ENCODE measurements at places on chromosomes 7 and 10.

DNA sequence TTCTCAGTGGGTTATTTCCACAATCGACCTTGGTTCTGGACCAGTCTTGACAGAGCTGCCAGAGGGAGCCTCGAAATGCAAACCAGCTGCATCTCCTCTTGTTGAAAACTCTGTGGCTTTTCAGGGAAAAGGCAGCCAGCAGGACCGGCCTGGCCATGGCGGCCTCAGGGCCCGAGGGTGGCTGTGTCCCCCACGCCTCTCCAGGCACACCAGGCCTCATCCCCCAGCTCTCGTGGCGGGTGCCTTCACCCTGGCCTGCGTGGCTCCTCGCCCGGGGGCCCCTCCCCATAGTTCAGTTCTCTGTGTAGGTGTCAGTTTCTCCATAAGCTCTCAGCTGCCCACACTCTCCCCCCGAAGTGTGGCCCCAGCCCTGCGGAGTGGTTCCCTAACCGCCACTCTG, 63.5 kb downstream of the MGMT start:
- DNase-seq, result no peak

- DNase-seq, result no peak
Observed at GRCh38 chr7:6407434-6407833, 40.3 kb downstream of the DAGLB start.

DNA sequence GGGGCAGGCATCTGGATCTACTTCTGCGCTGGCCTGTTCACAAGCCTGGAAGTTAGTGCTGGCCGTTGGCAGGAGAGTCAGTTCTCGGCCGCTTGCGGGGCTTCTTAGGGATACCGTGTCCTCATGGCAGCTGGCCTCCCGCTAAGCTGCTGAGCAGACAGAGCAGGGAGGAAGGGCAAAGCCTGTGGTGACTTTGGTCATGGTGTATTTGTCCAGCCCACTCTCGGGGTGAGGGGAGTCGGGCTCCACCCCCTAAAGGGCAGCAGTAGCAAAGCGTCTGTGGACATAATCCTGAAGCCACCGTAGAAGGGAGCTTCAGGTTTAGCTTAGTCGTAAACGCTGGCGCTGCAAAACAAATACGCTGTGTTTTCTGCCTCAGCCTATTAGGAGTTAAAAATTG, 12.2 kb downstream of the UBE3C start:
- no peak for DNase-seq

DNA sequence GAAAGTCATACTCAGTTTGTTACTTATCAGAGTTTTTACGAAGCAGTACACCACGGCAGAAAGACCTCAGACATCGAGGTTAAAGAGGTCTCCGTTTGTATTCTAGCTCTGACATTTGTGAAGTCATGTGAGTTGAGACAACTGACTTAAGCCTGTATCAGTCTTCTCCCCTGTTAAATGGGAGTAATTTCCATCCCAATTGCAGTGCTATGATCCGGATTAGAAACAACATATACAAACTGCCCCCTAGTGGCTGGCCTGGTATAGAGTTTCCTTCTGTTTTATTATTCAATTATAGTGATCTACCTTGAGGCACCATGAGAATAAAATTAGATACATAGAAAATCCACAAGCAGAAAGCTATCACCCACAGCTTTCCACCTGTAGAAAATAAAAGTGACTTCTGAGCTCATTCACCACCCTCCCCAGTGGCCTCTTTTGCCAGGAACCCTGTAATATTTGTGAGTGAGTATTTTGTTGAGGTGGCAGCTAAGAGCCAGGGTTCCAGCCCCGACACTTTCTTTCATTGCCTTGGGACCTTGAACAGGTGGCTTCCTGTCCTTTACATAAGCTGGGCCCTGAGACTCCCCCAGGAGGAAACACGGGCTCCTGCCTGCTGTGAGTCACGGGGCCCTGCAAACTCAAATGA, 607.2 kb upstream of the MGMT start:
- DNase-seq, result peak; percentile 18

GRCh38 chr7:44796034-44796503, 412 bp upstream of the PPIA start:
- no peak for DNase-seq

GRCh38 chr10:76252733-76253132, 821.3 kb downstream of the LRMDA start:
- DNase-seq, result no peak

- no peak for DNase-seq
Observed at GRCh38 chr7:132390705-132391104, 185.6 kb downstream of the PLXNA4 start.

GRCh38 chr10:28593811-28594210, 60.9 kb downstream of the WAC start:
- DNase-seq, result no peak

DNA sequence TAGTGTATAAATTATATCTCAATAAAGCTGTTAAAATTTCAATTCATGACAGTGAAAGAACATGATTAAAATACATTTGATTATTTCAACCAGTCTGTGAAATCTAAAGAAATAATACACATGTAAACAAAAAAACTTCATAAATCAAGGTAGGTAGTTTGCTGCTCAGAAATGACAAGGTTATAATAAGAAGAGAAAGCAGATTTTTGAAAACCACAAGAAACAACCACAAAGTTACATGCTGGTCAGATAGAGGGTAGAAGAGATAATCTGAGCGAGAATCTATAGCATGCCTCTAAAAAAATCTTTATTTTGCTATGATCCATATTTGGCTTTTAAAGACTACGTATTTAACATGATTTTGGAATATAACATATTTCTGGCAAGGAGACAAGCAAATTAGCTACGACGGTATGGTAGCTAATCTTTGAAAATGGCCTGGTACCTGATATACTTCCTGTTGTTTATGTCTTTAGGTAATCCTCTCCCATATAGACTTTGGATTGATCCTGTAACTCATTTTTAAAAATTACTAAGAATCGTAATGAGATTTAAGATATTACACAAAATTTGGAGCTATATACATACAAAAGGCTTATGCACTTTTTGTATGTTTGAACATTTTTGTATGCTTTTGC, 23.5 kb upstream of the VCL start:
- no peak for DNase-seq

DNA sequence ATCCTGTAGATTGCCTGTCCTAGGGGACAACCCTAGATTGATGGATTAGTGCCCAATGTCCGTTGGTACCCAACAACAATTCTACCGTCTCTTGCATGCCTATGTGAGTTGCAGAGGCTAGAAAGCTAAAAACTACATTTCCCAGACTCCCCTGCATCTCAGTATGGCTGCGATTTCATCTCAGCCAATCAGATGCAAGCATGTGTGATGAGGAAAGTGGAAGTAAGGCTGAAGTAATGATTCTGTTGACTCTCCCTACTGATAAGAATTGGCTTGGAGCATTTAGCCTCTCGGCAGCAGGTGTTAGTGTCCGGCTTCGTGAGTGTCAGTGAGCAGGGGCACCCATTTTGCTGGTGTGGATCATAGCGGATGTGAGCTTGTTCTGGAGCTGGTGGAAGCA, 171.9 kb downstream of the FGFR2 start:
- no peak for DNase-seq

DNA sequence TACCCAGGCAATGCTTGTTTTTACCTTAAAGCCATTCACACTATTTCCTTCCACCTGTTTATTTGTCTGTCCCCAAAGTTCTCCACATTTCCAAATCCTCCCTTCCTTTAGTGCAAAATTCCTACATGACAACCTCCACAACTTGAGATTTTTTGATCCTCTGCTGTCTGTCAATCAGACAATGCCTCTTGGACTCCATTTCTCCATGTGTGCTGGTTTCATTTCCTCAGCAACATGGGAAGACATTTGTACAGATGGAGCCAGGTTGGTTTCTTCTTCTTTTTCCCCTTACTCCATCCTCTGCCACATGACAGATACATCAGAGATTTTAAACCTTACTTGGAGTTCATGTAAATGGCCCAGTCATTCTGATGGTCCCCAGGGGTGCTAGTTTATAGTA, 19.1 kb upstream of the GIMAP2 start:
- DNase-seq, result no peak

DNA sequence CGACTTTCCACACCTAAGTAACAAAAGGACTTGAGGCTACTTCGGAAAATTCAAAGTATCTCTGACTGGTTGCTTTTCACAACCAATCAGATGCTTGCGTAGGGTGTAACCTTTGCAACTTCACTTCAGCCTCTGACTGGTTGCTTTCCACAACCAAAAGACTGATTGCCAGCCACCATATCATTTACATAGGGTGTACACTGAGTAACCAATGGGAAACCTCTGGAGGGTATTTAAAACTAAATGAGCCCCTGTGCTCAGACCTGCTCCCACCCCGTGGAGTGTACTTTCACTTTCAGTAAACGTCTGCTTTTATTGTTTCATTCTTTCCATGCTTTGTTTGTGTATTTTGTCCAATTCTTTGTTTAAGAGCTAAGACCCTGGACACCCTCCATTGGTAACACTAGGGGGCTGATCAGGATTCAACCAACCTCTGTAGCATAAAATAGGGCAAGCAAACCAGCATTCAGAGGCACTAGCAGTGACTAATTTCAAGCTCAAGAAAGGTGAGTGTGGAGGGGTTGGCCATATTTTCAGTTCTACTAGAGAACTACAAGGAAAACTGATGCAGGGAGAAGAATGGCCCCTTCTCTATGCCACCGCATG, 390.8 kb downstream of the POM121L12 start:
- DNase-seq, result no peak

DNA sequence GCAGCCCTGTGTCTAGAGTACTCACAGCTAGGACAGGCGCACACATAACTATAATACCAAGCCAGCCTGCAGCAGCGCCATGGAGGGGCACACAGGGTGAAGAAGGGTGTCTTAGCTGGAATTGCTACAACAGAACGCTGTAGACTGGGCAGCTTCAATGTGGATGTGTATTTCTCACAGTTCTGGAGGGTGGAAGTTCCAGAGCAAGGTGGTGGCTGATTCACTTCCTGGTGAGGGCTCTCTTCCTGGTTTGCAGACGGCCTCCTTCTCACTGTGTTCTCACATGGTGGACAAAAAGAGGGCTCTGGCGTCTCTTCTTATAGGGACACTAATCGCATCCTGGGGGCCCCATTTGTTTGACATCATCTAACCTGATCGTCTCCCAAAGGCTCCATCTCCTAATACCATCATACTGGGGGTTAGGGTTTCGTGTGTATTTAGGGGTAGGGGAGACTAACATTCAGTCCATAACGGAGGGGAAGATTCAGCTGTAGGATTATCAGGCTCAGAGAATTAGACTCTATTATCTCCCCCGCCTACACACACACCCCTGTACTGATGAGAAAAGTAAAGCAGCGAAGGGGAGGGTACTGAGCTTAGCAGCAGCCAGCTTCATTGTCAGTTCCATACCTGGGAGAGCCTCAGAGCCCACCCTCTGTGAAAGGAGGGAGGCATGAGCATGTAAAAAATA, 289.1 kb downstream of the CCDC3 start:
- DNase-seq, result no peak

DNA sequence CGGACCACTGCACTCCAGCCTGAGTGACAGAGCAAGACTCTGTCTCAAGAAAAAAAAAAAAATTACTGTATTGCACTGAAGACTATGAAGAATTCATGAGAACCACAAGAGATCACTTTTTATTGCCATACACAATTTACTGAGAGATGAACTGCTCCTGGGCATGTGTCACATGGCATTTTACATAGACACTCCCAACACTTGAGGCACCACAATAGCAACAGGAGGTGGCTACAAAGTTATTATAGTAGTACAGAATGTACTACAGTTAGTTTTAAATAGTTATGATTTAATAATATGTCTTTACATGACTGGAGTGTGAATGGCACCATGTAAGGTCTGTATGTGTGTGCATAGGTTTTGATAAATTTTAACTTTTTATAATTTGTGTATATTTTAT, 70.6 kb downstream of the KMT2E start:
- DNase-seq, result no peak

DNA sequence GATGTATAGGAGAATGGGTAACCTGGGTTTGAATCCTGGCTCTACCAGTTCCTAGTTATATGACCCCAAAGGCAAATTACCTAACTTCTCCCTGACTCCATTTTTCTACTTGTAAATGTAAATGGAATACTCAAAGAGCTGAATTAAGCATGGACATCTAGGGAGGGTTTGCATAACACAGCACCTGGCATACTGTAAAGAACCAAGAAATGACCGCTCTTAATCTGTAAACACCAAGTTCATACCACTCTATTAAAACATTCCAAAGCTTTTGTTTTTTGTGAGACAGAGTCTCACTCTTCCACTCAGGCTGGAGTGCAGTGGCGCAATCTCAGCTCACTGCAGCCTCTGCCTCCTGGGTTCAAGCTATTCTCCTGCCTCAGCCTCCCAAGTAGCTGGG, 19.6 kb downstream of the MPP7 start:
- no peak for DNase-seq

- no peak for DNase-seq
Observed at GRCh38 chr10:130750441-130750840, 561.1 kb downstream of the TCERG1L start.

- no peak for DNase-seq
Observed at GRCh38 chr7:81361769-81362312, 408.0 kb downstream of the HGF start.

DNA sequence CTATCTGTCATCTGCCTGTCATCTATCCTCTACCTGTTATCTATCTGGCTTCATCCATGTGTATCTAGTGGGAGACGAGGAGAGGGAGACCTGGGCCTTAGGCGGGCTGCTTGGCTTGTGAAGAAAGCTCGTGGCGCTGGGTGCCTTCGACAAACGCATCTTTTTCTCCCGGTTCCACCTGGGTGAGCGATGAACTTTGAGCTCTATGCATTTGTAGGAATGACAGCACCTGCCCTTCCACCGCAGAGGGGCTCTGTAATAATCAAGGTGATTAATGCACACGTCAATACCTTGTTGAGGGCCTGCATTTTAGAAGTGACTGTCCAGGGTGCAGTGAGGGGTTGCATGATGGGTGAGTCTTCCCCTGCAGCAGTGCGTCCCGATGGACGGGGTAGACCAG, 2.6 kb upstream of the VIPR2 start:
- DNase-seq, result no peak

DNA sequence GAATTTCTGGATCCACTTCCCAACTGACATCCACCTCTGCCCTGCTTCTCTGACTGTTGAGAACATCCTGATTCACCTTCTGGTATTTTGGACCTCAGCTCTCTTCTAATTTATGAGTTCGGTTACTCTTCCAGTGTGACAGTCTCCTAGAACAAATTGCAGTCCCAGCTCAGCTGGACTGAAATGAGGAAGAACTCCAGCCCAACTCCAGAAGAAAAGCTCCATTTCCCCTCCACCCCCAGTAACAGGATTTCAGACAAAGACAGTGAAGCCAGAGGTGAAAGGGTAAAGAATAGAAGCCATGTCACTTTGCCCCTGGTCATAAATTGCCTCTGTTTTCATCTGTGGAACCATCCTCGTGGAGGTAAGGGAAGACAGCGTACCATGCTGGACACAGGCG, 26.2 kb upstream of the INHBA start:
- no peak for DNase-seq
